ENCODE measurements at places on chromosomes 4 and X. TPM values are rescaled to one million over a fixed set of nuclear protein-coding genes. Genes with fewer than 3 reads are reported as not detected.

EFHC2 gene
- 0.18 TPM for polyA plus RNA-seq

GRCh38 chr4:41506130-41506529 is 31.8 kb upstream of the LIMCH1 start:
- DNase-seq, result no peak

NOP14 gene
- 27.0 TPM for polyA plus RNA-seq

GRCh38 chr4:139704915-139705485 is 39.4 kb downstream of the MGST2 start:
- no peak for DNase-seq

DNA sequence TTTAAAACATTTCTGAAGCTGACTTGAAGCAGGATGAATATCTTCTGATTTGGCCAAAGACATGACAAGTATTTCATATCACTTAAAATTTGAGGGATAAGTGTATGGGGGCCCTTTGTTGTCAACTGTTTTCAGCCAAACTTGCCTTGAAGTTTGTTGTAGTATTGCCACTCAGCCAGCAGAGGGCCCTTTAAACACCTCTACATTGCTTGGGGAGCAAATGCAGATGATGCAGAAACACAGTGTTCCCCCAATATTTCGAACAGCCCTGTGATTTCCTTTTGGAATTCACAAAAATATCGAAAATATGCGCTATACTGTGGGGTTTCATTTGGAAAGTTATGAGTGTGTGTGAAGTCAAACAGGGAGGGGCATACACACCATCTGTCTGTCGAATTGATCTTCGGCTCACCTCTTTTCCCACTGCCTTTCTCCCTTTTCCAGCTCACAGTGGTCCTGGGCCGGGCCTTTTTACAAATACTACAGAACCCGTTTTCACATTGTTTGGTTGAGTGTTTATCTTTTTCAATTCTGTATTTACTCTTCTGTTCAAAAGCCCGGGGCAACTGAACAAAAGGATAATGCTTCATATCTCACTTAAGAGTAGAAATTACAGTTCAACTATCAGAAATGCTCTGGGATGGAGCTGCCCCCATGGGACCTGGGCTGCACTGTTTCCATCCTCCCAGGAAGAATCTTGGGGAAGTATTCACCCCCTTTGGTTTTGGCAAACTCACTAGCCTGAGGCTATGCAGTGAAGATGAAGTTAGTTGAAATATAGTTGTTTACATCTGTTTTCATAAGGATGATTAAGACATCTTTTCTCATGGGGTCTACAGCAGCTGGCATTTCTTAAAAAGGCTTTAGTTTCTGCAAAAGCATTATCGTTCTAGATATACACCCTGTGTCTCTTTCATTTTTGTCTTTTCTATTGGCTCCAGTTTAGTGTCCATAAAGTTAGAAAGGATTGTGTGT is 137.6 kb downstream of the EGF start:
- DNase-seq, result peak; percentile 43

DNA sequence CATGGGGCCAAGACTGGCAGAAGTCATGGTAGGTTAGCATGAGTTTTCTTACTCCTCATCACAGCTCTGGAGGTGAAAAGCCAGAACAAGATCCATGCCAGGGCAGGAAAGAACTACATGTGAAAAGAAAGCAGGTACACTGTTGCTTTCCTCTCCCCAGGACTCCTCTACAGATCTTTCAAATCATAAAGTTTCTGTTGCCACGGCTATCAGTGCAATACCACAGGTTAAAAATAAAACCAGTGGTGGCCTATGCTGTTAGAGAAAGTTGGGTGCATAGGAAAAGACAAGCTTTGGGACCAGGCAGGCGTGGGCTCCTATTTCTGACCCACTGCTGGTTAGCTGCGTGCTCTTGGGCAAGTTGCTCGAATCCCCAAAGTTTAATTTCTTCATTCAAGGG is 81.4 kb downstream of the SH3RF1 start:
- no peak for DNase-seq

Data from hindlimb muscle (tissue), 1 donor.